Stimulated activated CD8-positive, alpha-beta memory T cell treated with anti-CD3 and anti-CD28 coated beads, Interleukin-7, amount 100 ng/mL, for 1 hour (primary cell): ENCODE measurements at places on chromosomes 4 and X.

- no peak for DNase-seq
Observed at GRCh38 chr4:56732301-56732700, 51.2 kb upstream of the HOPX start.

DNA sequence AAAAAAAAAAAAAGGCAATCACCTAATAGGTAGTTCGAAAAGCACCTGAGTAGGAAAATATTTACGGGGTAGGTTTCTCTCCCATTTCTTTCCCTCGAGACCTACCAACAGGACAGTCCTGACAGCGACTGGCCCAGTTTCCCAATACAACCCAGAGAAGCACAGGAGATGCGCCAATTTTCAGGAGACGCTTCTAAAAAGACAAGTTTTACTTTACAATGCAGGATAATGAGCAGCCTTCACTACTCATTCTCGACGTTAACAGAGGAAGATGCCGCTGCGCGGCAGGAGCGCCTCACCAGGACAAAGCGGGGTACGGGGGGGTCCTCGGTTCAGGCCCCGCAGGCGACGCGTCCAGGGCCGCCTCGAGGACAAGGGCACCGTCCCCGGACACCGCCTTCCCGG is 708 bp downstream of the BCLAF3 start:
- no peak for DNase-seq

- no peak for DNase-seq
Observed at GRCh38 chr4:2417765-2418649, at the start of gene ZFYVE28. Gene ZFYVE28, minus strand, starts transcription at chr4:2418645. Its CDS starts 322 bp downstream, at chr4:2418323.

- DNase-seq, result no peak
Observed at GRCh38 chrX:11190745-11191510, 79.8 kb downstream of the HCCS start.

DNA sequence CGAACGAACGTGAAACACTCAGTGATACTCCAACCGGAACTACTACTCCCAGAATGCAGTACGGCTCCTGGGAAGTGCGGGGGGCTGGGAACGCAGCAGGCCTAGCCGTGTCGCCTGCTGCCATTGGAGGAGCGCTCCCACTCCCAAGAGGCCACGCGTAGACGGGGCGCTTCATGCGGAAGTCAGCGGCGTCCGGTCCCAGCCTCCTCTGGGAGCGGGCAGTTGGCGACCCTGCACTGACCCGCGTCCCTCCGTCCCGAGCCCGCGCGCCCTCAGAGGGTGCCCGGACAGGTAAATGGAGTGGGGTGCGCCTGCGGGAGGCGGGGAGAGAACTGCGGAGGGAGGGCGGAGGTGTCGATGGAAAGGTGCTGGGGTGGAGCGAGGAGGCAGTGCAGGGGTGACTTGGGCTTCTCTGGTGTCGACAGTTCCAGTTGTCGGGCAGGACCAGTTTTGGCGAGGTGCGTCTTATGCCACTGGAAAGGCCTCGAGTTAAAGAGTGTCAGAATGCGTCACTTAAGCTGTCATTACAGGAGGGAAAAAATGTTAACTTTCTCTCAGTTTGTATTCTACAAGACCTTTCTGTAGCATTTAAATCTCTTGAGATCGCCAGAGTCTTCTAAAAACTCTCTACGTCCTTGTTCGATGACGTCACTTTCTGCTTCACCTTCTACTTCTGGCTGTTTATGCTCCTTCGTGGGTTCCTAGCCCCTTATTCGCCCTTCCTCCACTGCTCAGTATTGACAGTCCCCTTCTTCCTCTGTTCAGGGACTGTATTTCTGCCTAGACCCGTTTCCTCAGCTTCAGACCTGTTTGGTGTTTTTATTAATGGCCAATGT is at the start of gene VAMP7:
VAMP7 (plus strand) TSS at position 188 of the 836 bp plus-strand sequence. CDS start 8,122 bp downstream, outside the sequence.
- peak; percentile 49 for DNase-seq

- DNase-seq, result no peak
Observed at GRCh38 chr4:27206009-27206408, 345.4 kb downstream of the STIM2 start.

GRCh38 chr4:78766026-78766425 is 10.1 kb upstream of the BMP2K start:
- no peak for DNase-seq
